ENCODE measurements at places on chromosomes 3 and 15.

- no peak for DNase-seq
Observed at GRCh38 chr15:57735891-57736290, 29.4 kb downstream of the POLR2M start.

- no peak for DNase-seq
Observed at GRCh38 chr15:81024936-81025335, 24.2 kb downstream of the TLNRD1 start.

DNA sequence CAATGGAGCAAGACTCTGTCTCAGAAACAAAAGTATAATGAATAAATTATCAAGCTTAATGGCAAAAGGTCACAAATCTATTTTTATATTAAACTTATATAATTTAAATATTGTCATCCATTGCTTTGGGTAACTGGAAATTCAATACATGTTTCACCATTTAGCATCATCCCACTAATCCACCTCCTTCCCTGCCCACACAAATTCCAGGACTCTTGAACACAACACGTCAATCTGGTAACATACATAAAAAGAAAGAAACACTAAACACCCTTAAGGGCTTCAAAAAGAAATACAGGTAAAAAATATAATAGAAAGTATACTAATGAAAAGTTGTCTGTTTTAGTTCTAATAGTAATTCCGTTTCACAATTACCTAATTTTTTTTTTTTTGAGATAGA is 149.4 kb downstream of the STAG1 start:
- no peak for DNase-seq

GRCh38 chr3:60555686-60556354 is 695.4 kb downstream of the FHIT start:
- DNase-seq, result peak; percentile 23

DNA sequence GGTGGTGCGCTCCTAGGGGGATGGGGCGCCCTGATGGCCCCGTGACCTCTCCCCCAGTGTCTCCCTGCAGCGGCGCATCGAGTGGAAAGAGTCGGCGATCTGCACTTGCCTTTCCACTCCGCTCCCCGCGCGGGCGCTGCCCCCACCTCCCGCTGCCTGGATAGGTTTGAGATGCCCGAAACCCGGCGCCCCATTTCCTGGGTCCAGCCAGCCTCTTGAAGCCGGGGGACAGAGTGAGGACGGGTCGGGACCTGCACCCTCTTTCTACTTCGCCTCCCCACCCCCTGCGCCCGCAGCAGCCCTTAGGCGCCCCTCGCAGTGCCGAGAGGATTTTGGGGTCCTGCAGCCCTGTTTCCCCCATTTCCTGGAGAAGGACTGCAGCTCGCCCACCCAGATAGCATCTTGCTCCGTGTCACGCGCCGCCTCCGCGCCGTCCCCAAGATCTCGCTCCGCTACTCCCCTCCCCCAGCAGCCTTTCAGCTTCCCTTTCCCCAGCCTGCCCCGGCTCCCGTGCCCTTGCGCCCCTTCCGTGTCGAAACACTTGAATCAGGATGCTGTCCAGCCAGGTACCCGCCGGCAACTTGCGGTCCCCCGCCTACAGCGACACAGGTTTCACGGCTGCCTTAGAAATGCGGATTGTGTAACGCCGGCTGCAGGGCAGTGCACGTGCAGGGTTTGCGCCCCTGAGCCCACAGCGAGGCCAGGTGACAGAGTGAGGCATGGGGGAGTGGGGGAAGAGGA is 519 bp downstream of the ABHD6 start:
- DNase-seq, result no peak

DNA sequence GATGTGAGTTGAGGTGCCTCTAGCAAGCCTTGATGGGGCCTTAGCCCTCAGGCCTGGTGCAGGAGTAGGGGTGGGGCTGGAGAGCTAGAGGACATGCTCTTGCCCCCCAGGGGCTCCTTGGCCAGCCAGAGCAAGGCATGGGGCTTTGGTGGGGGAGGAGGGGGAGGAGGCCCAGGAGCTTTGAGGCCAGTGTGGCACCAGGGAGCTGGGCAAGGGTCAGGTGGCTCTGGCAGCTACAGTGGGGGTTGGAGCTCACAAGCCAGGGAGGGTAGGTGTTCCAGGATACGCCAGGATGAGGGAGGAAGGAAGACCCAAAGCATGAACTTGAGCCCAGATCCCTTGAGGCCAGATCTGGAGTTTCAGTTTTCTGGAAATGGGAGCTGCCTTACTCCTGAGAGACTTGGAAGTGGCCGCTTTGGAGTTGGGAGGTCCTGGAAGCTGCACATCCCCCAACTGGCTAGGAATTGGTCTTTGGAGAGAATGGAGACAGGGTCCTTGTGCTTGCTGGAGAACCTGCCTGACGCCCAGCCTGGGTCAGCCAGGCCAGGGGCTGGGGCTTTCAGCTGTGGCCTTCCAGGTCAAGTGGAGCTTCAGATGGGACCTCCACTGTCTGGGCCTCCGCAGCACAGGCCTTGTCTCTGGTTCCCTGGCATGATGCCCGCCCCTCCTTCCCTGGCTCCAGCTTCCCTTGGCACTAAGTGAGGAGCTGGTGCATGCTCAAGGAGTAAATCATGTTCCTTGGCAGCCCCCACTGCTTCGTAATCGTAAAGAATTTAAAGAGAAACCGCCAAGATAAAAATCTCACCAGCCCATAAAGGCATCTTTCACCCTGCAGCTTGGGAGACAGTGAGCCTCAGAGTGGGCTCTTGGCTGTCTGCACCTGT is 8.7 kb downstream of the SEMA3F start:
- DNase-seq, result peak; percentile 76

DNA sequence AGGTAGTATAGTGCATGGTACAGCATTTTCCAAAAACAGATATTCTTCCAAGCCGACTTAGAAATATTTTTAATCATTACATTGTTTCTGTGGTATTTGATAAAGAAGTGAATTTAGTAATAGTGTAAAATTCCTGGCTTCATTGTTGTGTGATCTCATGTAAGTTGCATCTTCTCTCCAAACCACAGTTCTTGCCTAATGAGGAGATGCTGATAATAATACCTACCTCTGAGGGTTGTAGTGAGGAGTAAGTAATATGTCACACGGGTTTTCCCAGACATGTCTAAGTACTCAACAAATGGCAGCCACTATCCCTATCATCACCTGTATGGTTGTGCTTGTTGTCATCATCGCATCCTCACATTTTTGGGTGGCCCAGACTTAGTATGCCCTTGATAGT is 167.3 kb downstream of the SLCO3A1 start:
- peak; percentile 13 for DNase-seq

DNA sequence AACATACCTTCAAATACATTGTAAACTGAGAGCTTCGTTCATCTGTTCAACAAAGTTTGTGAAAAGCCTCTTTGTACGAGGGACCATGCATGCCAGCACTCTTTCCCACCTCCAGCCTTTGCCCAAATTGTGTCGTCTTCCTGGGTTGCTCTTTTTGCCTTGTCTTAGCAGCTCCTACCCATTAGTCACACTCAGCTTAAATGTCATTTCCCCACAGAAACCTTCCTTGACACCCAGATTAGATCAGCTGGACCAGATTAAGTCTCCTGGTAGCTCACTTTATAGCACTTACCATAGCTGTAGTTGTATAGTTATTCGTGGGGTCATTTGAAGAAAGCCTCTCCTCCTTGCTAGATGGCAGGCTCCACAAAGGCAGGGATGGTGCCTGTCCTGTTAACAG is 24.1 kb upstream of the SNRK start:
- no peak for DNase-seq

DNA sequence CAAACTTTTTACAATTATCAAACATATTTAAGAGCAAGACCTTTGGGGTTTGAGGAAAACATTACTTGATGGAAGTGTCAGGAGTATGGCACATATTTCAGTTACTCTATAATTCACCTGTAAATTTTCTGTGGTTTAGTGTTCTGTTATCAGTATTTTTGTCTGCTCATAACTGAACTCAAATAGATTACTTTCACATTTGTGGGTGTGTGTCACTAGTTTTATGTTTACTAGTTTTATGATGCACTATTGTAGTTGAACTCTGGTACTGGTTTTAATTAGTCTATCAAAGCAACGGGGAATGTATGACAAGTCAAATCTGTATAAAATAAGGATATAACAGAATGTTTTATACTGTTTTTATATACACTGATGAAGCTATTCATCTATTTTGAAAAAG is 27.2 kb downstream of the OXSM start:
- no peak for DNase-seq

- no peak for DNase-seq
Observed at GRCh38 chr15:44804298-44805046, 68.1 kb downstream of the TRIM69 start.

- no peak for DNase-seq
Observed at GRCh38 chr3:181726351-181727330, 14.9 kb downstream of the SOX2 start.

DNA sequence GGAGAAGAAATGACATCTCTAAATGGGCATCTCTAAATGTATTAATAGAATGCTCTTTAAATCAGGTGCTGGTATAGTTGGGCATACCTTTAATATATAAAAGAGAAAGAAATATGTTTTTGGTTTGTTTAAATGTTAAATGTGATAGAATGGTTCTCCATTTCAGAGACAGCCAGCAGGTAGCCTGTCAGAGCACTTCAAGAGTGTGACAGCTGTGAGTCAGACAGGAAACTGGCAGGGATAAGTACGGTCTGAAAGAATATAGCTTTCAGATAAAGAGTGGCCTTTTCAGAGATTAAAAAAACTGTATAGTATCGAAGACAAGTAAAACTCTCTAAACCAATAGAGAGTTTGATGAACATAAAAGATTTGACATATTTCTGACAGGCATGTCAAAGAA is 654.1 kb downstream of the IGSF11 start:
- DNase-seq, result no peak

GRCh38 chr3:61894988-61895935 is 333.9 kb downstream of the PTPRG start:
- DNase-seq, result peak; percentile 58

DNA sequence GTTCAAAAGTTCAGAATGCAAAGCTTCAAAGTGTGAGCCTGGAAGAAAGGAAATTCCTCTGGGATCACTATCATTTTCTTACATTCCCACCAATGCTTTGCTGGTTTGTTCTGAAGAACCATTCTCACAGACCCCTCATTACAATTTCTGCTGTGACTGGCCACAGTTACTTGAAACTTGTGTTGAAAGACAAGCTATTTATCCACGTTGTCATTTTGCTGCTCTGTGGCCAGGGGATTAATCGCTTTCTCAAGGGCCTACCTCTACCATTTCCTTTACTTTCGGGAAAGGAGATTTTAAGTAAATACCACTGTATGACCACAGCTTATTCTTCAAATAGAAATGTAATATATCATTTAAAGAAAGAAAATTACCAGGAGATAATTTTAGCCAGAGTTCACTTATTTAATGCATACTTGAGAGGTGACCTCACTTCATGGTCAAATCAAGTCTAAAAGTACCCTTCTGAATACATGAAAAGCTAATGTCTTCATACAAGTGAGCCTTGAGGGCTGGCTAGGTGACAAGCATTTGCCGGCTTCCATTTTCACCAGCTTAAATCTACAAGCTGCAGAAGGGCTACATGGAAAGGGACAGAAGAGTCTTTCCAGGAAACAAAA is 69.8 kb upstream of the ROBO2 start:
- DNase-seq, result no peak

GRCh38 chr15:64112904-64113303 is 17.1 kb downstream of the SNX1 start:
- DNase-seq, result no peak

Data from AG04450 (cell line).